ENCODE measurements at places on chromosomes 4 and X. TPM values are rescaled to one million over a fixed set of nuclear protein-coding genes. Genes with fewer than 3 reads are reported as not detected.
A peak's percentile ranks its signal among the peaks of the same experiment; 100 is the strongest.

The C4orf51 gene
- total RNA-seq = not detected

The KANTR gene
- 40.2 TPM for total RNA-seq

The HTR2C gene
- 2.7 TPM for total RNA-seq

The RAB39B gene
- 17.6 TPM for total RNA-seq

The UCHL1 gene
- total RNA-seq = 935 TPM

The EFHC2 gene
- 5.4 TPM for total RNA-seq

The EXOC1L gene
- not detected for total RNA-seq

The MAGEA2B gene
- not detected for total RNA-seq

The SPIN2A gene
- total RNA-seq = 2.8 TPM

The USP17L15 gene
- total RNA-seq = not detected

The CWH43 gene
- not detected for total RNA-seq

The LUZP4 gene
- total RNA-seq = not detected

GRCh38 chrX:79176028-79176427 lies 31.5 kb downstream of the GPR174 start:
- no peak for DNase-seq

- no peak for DNase-seq
These were observed 128.7 kb upstream of the GALNT7 start for GRCh38 chr4:173039617-173040577.

GRCh38 chr4:2339458-2340271 lies 77.8 kb upstream of the MXD4 start:
- DNase-seq = no peak

DNA sequence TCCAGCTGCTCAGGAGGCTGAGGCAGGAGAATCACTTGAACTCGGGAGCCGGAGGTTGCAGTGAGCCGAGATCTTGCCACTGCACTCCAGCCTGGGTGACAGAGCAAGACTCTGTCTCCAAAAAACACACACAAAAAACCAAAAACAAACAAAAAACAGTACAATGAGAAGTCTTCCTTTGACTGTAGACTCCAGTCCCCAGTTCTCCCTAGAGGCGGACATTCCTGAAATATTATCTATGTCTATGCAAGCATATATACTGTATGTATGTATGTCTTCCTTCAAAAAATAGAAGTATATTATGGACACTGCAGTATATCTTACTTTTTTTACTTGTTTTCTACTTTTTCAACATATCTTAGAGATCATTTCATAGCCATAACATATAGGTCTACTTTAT lies 10.2 kb upstream of the FGF2 start:
- DNase-seq = no peak

DNA sequence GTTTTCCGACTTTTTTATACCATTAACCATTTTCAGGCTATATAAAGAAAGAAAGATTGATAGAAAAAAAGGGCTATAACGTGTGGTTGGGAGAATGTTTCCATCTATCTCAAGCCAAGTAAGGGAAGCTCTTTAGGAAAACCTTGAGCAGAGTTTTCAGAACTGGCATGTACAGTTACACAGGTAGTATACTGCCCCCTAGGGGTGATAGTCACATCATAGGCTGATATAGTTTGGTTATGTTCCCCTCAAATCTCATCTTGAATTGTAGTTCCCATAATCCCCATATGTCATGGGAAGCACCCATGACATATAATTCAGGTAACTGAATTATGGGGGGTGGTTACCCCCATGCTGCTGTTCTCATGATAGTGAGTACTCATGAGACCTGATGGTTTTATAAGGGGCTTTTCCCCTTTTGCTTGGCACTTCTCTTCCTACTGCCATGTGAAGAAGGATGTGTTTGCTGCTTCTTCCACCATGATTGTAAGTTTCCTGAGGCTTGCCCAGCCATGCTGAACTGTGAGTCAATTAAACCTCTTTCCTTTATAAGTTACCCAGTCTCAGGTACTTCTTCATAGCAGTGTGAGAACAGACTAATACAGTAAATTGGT lies 186.8 kb downstream of the TMA16 start:
- no peak for DNase-seq

DNA sequence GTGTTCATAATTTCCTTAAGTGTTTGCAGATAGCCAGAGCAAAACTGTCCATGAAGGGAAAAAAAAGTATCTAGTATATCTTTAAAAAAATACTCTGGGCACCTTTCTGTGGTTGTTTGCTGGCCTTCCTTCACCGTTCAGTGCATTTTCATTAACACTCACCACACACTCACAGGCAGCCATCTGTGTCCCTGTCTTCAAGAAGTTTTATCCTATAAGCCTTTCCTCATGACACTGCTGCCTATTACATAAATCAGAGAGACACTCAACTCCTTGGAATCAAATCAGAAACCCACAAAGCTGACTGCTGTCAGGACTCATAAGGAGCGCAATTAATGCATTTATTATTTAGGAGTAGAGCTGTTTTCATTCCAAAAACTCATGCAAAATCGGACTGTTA lies 1720.2 kb downstream of the PCDH7 start:
- DNase-seq = no peak

DNA sequence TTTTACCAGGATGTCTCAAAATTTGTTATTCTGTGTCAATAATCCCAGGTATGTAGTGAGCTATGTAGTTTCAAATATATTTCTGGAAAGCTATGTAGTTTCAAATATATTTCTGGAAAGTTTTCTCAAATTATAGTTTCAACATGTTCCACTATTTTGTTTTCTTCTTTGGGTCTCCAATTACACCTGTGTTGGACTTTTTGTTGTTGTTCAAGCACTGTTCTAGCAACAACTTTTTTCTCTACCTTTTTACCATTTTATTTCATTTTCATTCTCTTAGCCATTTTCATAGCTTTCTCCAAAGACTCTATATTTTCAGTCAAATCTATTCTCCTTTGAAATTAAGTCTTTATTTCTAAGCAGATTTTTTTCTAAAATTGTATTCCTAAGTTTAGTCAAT lies 88.4 kb downstream of the LCORL start:
- DNase-seq = no peak

DNA sequence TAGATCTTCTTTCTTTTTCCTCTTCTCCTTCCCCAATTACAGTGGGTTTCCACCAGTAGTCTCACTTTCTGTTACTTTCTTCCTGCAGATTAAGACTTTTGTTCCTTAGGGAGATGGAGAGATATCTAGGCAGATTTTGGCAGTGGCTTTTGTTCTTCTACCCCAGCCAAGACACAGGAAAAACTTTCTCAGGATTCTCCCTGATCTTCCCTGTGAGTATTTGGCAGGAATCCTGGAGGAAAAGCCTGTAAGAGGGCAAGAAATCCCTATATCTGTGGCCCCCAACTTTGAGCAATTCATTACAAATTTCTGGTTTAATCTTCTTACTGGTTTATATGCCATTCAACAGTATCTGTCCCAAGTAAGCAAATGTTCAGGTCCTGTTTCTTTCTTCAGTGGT lies 21.9 kb downstream of the SLC9A7 start:
- no peak for DNase-seq

GRCh38 chr4:64384237-64385203 lies 24.7 kb downstream of the TECRL start:
- no peak for DNase-seq

- DNase-seq = no peak
These were observed 504.0 kb downstream of the RAPGEF2 start for GRCh38 chr4:159606835-159607234.

- peak; percentile 80 for DNase-seq
These were observed at the start of gene GABRB1 for GRCh38 chr4:47031011-47031678. TSS of gene GABRB1 (plus strand) at chr4:47031567.

DNA sequence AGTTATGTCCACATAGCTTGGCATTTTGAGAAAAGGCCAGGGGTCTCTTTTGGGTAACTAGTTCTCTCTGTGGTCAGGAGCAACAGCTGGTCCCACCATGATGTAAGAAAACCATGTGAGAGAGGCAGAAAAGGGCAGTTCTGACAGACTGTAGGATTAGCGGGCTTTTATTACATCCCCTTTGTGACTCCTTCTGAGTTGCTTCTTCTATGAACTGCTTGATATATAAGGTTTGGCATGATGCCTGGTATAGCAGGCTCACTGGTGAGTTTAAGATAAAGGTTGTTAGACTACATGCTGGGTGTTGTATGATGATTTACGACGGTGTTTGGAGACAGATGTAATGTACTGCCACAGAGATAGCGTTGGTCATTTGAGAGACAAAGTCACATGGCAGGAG lies 2308.1 kb upstream of the AGA start:
- no peak for DNase-seq

DNA sequence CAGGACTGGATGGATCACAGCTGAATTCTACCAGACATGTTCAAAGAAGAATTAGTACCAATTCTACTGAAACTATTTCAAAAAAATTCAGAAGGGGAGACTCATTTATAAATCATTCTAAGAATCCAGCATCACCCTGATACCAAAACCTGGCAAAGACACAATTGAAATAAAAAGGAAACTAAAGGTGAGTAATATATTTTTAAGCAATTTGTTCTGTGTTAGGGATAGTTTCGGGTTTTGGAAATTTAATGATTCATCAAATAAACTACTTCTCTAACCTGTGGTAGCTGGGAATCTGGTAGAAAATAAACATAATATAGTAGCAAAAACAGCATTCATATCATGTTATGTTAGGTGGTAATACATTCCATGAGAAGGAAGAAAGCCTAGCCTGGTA lies 662.2 kb upstream of the BOD1L1 start:
- DNase-seq = no peak

DNA sequence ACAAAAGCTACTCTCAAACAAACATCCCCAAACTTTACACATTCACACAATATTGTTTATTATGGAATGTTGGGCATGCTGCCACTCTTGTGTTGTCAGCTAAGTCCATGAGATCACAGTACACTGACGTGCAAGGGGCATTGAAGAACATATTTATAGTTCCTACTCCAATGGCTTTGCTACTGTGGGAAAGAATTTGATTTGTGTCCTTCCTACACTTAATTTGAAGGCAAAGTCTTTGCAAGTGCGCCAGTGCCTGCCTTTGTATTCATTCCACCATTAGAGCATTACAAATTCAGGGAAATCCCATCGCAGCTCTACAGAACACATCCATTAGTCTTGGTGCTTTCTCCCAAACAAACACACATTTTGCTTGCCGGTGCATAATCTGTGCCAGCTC lies 45.4 kb upstream of the FTHL17 start:
- no peak for DNase-seq

DNA sequence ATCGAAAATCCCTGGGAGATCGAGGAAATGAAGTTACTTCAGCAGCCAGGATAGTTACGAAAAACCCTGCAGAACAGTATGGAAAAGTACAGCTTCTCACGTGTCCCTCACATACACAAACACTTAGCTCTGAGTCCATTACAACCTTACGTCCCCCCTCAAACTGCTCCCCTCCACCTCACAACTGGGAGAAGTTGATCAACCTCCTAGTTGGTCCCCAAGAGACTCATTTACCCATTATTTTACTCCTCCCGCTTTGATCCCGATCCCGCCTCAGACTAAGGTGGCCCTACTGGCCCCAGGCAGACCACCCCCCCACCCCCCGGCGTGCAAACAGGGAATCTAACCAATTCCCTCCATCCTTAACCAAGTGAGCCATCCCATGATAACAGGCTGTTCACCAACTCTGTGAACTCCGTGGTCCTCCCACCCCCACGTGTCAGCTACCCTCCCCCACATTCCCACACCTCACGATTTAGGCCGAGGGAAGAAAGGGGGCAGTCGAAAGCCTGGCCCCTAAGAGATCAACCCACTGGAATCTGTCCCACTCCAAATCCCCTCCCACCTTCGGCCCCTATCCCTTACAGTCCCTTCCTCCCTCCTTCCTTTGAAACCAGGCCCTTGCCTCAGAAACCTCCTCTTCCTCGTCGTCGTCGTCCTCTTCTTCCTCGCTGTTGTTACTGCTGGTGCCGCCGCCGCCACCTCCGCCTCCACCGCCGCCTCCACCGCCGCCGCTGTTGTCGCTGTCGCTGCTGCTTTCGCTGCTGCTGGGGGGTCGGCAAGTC lies 755 bp downstream of the ANKRD17 start:
- DNase-seq = no peak

GRCh38 chr4:47032405-47033106 lies 1.2 kb downstream of the GABRB1 start:
- peak; percentile 64 for DNase-seq

- no peak for DNase-seq
These were observed 101.9 kb downstream of the EFHC2 start for GRCh38 chrX:44241546-44241945.

- DNase-seq = no peak
These were observed 5.4 kb downstream of the PGK1 start for GRCh38 chrX:78109458-78109857.

GRCh38 chr4:51909236-51909703 lies 66.3 kb downstream of the DCUN1D4 start:
- DNase-seq = no peak

DNA sequence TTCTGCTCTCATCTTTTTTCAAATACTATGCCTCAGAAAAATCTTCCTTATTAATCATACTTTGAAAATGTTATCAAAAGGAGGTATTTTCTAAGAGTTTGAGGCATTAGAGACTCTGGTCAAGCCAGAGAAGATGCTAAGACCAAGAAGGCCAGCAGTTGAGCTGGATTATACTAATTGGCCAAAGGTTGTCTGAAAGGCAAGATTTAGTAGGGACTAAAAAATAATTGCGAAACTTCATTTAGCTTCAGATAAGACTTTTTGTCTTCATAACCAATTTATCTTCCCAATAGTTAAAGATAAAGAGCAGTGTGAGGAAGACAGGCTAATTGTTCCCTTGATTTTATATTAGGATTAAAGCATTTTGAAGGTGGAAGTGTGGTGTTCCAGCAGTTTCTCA lies 1412.4 kb upstream of the PCDH7 start:
- DNase-seq = no peak

DNA sequence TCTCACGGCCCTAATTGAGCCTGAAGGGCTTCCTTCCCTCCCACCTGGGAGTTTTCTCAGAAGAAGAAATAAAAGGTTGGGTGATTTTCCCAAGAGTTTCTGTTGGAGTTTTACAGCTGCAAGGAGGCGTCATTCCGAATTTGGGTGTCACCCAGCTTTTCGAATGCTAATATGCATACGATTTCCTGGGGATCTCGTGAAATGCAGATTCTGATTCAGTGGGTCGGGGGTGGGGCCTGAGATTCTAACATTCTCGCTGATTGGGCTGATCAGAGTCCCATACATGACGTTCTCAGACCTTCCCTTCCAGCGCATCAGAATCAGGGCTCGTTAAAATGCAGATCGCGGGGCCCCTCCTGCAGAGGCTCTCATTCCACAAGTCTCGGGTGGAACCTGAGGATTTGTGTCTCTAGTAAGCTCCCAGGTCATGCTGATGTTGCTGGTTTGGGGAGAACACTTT lies 125.8 kb upstream of the STX18 start:
- no peak for DNase-seq

- no peak for DNase-seq
These were observed 229.9 kb upstream of the AFF2 start for GRCh38 chrX:148270499-148270898.

DNA sequence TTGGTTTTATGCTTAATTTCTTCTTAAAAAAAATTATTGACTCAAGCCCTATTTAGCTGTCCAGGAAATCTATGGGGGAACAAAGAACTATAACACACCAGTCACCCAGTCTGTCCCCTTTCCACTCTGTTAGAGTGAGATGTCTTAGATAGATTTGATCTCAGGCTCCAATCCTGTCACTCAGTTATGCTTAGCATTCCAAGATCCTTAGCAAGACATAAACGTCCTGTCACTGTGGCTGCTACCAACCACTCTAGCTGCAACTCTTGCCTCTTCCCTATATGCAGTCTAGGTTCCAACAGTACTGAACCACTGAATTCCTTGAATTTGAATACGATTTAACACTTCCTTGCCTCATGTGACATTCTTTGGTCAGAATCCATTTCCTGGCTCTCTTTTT lies 241.9 kb upstream of the NWD2 start:
- DNase-seq = no peak

Data from dorsolateral prefrontal cortex (tissue), 122 donors.